Activated CD4-positive, alpha-beta T cell treated with anti-CD3 and anti-CD28 coated beads, Interleukin-2, amount 10 ng/mL, durations not matched to agents 7 days and 5 days (primary cell): ENCODE measurements at places on chromosomes 2 and 18. TPM values are rescaled to one million over a fixed set of nuclear protein-coding genes. Genes with fewer than 3 reads are reported as not detected.
A peak's percentile ranks its signal among the peaks of the same experiment; 100 is the strongest.

DNA sequence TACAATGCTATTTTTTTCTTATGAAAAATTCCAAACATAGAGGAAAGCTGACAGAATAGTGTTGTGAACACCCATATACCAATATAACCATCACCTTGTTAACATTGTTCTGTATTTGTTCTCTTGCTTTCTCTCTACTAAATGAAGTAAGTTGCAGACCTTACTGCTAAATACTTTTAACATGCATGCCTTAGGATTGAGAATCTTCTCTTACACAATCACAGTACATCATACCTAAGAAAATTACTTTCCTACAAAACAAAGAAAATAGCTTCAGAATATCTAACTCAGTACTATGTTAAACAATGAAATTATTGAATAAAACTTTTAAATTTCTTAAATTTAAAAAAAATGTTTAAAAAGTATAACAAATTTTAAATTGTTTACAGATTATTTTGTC lies 136.5 kb downstream of the UBR3 start:
- no peak overlapping the region for H3K4me3 ChIP-seq
- H3K36me3 ChIP-seq: peaks cover 19% of the 10 kb centered on the region
- no peaks in the 10 kb centered on the region for H3K4me1 ChIP-seq
- no peaks in the 10 kb centered on the region for H3K27me3 ChIP-seq

DNA sequence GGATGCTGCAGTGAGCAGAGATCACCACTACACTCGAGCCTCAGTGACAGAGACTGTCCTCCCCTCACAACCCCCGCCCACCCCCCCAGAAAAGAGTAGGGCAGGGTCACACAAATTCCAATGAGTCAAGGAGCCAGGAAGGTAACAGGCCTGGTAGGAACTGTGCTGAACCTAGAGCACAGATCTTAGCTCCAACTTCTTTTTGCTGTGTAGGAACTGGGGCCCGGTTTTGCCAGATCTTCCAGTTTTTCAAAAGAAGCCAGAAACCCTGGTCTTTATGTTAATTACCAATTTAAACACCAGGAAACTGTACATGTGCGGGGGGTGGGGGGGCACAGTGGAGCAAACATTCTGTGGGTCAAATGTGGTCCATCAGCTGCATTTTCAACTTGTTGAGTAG lies 71.0 kb downstream of the PRPF40A start:
- H3K27ac ChIP-seq: no peak overlapping the region
- no peak for DNase-seq
- H3K4me1 ChIP-seq: no peaks in the 10 kb centered on the region
- peaks cover 2% of the 10 kb centered on the region for H3K36me3 ChIP-seq

DNA sequence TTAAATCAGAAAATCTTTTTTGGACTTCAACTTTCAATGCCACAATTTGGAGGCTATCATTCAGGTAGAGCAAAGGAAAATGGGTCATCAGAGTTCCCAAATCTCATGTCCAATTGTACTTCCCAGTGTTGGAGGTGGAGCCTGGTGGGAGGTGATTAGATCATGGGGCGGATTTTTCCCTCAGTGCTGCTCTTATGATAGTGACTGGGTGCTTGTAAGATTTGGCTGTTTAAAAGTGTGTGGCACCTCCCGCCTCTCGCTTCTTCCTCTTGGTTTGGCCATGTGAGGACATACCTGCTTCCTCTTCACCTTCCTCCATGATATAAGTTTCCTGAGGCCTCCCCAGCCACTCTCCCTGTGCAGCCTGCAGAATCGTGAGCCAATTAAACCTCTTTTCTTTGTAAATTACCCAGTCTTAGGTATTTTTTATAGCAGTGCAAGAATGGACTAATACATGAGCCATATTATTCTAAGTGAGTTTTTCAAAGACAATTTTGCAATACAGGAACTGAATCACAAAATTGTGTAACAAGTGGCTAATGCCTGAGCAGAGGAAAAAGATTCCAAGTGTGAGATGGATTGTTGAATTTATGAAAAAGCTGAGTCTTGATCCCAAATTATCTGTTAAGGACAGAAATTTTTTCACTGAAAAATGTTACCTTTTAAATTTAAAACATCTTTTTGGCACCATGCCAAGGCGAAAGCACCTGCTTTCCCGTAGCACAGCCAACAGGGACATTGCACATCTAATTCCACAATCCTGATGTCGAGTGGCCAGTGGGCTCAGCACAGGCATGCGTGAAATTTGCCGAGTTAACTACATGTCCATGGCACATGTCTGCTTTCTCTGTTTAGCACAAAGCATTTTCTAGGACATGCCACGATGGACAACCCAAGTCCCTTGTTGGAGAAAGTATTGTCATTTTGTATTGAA lies 150.9 kb downstream of the COL6A3 start:
- peaks cover 7% of the 10 kb centered on the region for H3K27me3 ChIP-seq
- peaks cover under 1% of the 10 kb centered on the region for H3K4me1 ChIP-seq
- H3K27ac ChIP-seq: no peak overlapping the region
- no peaks in the 10 kb centered on the region for H3K36me3 ChIP-seq
- DNase-seq: no peak

- no peak overlapping the region for H3K27ac ChIP-seq
- peaks cover 4% of the 10 kb centered on the region for H3K27me3 ChIP-seq
- DNase-seq: no peak
- no peaks in the 10 kb centered on the region for H3K36me3 ChIP-seq
- no peaks in the 10 kb centered on the region for H3K4me1 ChIP-seq
Measured at GRCh38 chr2:42999391-42999841, 207.0 kb upstream of the HAAO start.

GRCh38 chr18:21389903-21390302 lies 147.9 kb downstream of the GREB1L start:
- no peak overlapping the region for H3K27ac ChIP-seq
- no peak for DNase-seq
- no peaks in the 10 kb centered on the region for H3K27me3 ChIP-seq

GRCh38 chr2:69436596-69436937 lies 668 bp downstream of the NFU1 start:
- DNase-seq: peak; percentile 11
- peaks cover 35% of the 10 kb centered on the region for H3K4me1 ChIP-seq
- no peaks in the 10 kb centered on the region for H3K27me3 ChIP-seq
- H3K27ac ChIP-seq: peak overlapping the region; percentile 100
- peak overlapping the region; percentile 95 for H3K4me3 ChIP-seq

- no peak overlapping the region for H3K4me3 ChIP-seq
- DNase-seq: no peak
- no peaks in the 10 kb centered on the region for H3K27me3 ChIP-seq
- no peaks in the 10 kb centered on the region for H3K36me3 ChIP-seq
- no peaks in the 10 kb centered on the region for H3K4me1 ChIP-seq
- H3K27ac ChIP-seq: no peak overlapping the region
Measured at GRCh38 chr2:221064880-221065279, 507.2 kb downstream of the EPHA4 start.

DNA sequence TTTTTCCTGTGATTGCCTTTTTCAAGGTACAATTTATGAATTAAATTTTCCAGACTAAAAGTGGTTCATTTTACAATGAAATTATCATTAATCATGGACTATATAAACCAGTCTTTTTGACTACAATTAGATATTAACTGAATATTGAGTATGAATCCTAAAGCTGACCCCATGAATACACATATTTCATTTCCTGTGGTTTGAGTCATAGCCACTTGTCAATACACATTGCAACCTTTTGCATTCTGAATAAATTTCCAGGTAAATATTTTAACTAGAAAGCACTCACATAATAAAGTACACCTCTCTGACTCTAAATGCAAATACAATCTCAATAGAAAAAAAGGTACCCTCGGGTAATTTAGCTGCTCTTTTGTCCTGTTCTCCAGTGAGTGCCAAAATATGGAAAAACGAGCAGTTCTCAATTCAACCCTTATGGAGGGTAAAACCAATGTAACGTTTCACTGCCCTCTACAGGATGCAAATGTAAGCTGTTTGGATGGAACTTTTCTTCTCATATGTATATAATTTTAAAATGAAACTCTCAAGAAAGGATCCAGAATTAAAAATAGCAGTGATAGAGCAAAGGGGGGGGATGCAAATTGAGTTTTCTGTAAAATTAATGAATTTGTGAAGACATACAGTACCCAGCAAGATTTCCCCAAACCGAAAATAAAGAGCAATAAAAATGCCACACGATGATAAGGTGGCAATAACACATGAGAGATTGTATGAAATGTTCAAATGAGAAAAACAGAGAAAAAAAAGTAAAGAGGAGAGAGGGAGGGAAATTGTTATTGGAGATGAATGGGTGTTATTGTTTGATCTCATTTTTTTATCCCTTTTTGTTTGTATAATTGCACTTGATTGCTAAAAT lies 1795.7 kb upstream of the PIK3C3 start:
- H3K4me3 ChIP-seq: no peak overlapping the region
- no peak for DNase-seq
- no peak overlapping the region for H3K27ac ChIP-seq
- no peaks in the 10 kb centered on the region for H3K36me3 ChIP-seq
- no peaks in the 10 kb centered on the region for H3K27me3 ChIP-seq

DNA sequence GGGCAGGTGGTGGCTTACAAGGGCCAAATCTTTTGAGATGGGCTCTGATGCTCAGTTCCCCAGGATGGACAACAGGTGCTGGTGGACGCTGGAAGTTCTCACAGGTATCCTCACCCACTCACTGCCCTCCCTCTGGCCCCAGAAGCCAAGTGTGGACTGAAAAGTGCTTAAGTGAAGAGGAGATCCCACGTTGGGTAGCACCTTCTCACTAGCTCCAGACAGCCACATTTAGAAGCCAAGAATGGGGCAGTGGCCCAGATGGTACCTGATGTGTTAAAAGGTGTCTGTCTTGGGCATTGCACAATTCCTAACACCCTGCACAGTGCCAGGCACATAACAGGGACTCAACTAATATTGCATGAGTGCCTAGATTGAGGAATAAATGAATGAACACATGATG lies 115.3 kb upstream of the TEX51 start:
- no peak overlapping the region for H3K27ac ChIP-seq
- H3K4me1 ChIP-seq: no peaks in the 10 kb centered on the region
- DNase-seq: no peak
- H3K36me3 ChIP-seq: no peaks in the 10 kb centered on the region

DNA sequence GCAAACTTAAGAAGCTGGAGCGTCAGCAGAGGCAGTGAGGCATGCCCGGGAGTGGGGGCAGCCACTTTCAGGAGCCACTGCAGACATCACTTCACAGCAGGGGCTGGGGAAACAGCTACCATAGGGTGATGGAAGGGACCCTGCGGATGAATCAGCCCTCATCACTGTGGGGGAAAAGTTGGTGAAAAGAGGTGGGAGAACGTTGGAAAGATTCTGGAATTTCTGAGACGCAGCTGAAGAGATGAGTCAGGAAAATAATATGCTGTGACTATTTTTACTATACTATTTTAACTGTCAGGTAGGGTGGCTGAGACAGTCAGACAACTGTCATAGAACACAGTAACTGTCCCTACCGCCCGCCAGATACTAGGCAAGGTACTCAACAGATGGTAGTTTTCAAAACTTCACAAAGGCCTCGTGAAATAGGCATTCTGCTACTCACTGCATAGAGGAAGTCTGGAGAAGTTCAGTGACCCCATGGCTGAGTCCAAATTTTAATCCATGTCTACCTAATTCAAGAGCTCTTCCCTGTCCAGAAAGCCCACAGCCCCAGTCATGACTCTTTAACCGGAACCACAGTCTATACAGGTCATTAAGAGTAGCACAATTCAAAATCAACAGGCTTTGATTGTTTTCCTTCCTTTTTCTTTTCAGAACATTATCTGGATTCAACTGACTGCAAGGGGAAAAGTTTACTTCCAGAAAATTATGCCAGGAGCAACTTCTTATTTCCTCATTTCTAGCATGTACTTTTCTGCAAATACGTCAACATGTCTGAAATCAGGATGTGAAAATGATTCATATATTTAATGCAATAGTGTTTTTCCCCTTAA lies 39.3 kb upstream of the EPB41L3 start:
- no peaks in the 10 kb centered on the region for H3K4me1 ChIP-seq
- no peak overlapping the region for H3K27ac ChIP-seq
- no peak overlapping the region for H3K4me3 ChIP-seq
- H3K36me3 ChIP-seq: no peaks in the 10 kb centered on the region

- no peak overlapping the region for H3K27ac ChIP-seq
- H3K4me3 ChIP-seq: no peak overlapping the region
- H3K4me1 ChIP-seq: no peaks in the 10 kb centered on the region
- H3K36me3 ChIP-seq: no peaks in the 10 kb centered on the region
- DNase-seq: no peak
- H3K27me3 ChIP-seq: no peaks in the 10 kb centered on the region
Measured at GRCh38 chr2:34371711-34372110, 772.6 kb upstream of the FAM98A start.

DNA sequence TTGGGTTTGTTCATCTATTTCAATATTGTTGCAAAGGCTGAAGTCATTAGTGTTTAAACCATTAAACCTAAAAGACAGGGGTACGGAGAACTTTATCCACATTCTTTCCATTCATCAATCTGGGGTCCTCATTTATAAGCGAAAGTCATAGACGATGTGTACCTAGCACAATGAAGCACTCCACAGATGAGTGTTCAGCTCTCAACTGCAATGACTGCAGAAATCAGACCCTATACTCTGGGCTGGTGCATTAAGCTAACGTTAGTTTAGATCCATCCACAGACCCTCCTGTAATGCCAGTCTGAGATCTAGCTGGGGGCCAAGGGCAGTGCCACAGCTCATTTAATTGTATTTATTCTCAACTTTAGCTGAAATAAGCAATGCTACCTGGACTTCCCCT lies 155.2 kb downstream of the AFF3 start:
- H3K4me3 ChIP-seq: no peak overlapping the region
- no peaks in the 10 kb centered on the region for H3K27me3 ChIP-seq
- H3K4me1 ChIP-seq: no peaks in the 10 kb centered on the region
- no peak for DNase-seq

- DNase-seq: no peak
- H3K36me3 ChIP-seq: peaks cover 35% of the 10 kb centered on the region
- H3K4me3 ChIP-seq: no peak overlapping the region
- H3K27me3 ChIP-seq: no peaks in the 10 kb centered on the region
- no peak overlapping the region for H3K27ac ChIP-seq
- H3K4me1 ChIP-seq: peaks cover 17% of the 10 kb centered on the region
Measured at GRCh38 chr2:33488178-33488690, 11.8 kb downstream of the RASGRP3 start.

The C2orf72 gene
- total RNA-seq: not detected

The SAP130 gene
- total RNA-seq: 39.1 TPM

The POLR1B gene
- total RNA-seq: 34.6 TPM

The MTHFD2 gene
- 130 TPM for total RNA-seq

The CHRNG gene
- total RNA-seq: not detected

The GPC1 gene
- total RNA-seq: 7.3 TPM
